ENCODE measurements at places on chromosomes 2 and 18.

GRCh38 chr18:10285283-10285640, 169.2 kb upstream of the APCDD1 start:
- DNase-seq, result no peak

DNA sequence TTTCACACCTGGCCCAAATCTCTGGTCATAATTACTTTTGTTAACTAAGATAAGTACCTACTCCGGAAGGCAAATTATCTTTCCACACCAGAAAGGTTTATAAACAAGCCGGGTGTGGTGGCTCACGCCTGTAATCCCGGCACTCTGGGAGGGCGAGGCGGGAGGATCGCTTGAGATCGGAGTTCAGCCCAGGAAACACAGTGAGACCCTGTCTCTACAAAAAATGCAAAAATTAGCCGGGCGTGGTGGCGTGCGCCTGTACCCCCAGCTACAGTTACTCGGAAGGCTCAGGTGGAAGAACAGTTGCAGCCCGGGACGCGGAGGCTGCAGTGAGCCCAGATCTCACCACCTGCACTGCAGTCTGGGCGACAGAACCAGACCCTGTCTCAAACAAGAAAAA, 2.1 kb downstream of the PUM2 start:
- DNase-seq, result no peak

GRCh38 chr18:78948221-78948620, 31.4 kb upstream of the SALL3 start:
- DNase-seq, result no peak

DNA sequence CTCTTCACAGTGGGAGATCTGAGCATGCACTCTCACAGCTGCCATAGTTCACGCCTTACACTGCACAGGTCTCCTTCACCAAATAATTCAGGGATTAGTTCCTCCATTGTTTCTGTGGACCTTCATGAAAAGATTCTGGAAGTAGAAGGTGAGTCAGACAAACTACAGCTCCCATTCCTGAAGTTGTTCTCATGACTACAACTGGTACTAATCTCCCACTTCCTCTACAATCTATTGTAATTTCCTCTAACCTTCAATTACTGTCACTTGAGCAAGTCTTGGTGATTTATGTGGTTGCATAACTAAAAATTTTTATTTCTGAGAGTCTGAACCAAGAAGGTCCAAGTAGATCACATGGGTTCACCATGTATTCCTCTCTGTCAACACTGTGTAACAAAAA, 128.7 kb downstream of the XIRP2 start:
- DNase-seq, result no peak

GRCh38 chr2:128448331-128449225, 129.9 kb upstream of the HS6ST1 start:
- no peak for DNase-seq

DNA sequence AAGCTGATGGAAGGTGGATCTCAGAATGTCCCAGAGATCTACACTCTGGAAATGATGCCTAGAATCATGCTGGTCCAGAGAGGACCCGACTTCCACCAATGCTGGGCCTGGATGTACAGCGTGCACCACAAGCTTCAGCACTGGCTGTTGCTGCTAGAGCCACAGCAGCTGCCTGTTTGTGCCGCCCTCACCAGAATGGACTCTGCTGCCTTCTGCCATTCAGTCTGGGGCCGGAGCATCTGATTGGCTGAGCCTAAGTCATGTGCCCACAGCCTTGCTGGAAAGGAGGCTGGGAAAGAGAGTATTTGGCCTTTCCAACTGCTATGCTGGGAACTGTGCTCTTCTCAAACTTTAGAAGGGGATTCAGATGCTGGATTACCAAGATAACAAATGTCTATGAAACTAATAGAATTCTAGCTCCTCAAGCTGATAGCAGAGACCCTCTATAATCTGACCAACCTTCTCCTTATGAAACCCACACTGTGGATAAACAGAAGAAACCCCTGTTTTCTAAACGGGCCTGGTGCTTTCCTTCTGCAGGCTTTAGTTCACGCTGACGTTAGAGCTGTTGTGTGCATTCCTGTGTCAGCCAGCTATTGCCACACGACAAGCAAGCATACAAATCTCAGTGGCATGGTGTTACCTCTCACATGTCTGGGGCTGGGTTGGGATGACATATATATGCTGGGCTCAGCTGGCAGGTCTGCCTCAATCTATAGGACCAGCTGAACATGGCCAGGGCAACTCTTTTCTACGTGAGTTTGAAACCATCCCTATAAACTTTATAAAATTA, 4.1 kb upstream of the LOXHD1 start:
- no peak for DNase-seq

- DNase-seq, result no peak
Observed at GRCh38 chr2:49621016-49621415, 466.7 kb upstream of the FSHR start.

GRCh38 chr18:33581856-33582255, 3.8 kb downstream of the ASXL3 start:
- DNase-seq, result no peak

DNA sequence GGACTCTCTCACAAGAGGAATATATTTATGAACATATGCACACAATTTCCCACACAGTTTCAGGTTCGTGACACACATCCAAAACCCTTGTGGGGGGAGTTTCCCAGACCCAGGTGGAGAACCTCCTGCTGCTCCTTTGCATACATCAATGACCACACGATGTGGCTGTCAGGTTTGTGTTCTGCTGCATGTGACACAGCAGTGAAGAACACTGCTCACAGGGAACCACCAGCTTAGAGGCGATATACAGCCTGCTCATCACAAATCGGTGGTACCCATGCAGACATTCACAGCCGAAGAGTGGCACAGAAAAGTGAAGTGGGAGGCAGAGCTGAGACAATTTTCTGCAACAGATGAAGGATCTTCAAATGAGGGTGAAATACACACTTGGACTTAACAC, 175.6 kb upstream of the ZFP36L2 start:
- no peak for DNase-seq

DNA sequence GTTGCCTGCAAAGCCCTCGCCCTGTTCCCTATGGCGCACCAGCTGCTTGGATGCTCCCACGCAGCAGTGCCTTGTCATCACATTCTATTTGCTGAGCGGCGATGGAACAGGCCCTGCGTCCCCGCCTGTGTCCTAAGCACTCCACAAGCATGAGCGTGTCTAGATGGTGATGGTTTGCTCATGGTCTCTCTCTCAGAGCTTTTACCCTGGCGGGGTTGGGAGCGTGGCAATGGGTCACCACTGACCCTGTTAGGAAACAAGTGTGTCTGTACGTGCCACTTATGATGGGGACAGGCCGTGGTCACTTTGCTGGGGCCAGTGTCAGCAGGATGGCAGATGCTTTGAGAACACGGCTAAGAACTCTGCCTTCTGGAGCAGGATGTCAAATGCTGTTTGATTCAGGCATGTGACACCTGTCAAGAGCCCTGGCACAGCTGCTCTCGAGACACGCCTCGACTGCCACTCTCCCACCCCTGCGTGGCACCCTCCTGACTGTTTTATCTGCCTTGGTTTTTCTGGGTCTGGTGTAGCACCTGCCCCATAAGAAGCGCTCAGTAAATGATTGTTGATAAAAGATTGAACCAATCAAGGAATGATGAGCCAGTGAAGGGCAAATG, 44.2 kb downstream of the RRM2 start:
- DNase-seq, result no peak

DNA sequence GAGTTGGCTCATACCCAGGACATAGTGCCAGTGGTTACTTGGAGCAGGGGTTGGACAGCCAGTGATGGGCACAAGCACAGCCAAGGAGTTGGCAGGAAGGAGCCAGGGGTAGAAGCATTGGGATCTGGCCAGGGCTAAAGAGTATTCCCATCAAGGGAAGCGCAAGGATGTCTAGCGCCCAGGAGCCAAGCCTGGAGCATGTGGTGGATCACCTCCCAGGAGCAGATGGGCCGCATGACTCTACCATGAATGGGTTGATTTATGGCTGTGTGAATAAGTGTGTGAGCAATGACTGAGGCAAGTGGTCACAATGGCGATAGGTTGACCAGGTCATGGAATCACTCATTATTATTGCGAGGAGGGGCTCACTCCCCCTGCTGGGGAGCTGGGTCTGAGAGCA, 111.1 kb downstream of the FHOD3 start:
- DNase-seq, result no peak

- no peak for DNase-seq
Observed at GRCh38 chr2:37698931-37699481, 27.6 kb upstream of the CDC42EP3 start.

DNA sequence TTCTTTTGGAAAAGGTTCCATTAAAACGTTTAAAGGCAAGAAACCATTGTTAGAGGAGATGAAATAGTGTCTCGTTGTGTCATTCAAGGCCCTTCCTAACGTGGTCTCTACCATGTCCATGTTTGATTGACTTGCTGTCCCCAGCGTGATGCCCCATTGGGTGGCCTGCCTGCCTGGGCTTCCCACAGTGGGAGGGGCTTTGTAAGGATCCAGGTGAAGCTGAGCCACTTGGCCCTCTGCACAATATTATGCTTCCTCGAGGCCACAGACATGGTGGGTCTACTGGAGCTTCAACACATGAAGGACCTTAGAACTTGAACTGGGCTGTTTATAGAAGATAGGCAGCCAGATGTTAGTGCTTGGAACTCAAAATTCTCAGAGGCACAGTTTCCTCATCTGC, 235.3 kb downstream of the FHOD3 start:
- no peak for DNase-seq

DNA sequence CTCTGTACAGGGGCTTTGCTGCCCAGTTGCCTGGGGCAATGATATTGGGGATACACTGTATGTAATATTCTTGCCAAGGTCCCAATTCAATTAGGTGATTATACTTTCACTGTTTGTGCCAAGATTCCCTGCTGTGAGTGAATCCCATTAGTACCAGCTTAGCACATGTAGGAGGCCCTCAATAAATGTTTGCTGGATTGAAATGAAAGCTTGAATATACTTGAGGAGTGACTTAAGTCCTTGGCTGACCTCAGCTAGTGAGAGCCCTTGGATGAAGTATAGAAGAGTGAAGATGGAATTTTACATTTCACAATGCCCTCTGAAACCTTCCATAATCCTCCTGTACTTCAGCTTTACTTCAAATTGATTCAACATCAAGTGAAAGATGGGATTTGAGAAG, 102.9 kb downstream of the GATA6 start:
- no peak for DNase-seq

- no peak for DNase-seq
Observed at GRCh38 chr2:232190796-232191195, 187.8 kb upstream of the ALPP start.

DNA sequence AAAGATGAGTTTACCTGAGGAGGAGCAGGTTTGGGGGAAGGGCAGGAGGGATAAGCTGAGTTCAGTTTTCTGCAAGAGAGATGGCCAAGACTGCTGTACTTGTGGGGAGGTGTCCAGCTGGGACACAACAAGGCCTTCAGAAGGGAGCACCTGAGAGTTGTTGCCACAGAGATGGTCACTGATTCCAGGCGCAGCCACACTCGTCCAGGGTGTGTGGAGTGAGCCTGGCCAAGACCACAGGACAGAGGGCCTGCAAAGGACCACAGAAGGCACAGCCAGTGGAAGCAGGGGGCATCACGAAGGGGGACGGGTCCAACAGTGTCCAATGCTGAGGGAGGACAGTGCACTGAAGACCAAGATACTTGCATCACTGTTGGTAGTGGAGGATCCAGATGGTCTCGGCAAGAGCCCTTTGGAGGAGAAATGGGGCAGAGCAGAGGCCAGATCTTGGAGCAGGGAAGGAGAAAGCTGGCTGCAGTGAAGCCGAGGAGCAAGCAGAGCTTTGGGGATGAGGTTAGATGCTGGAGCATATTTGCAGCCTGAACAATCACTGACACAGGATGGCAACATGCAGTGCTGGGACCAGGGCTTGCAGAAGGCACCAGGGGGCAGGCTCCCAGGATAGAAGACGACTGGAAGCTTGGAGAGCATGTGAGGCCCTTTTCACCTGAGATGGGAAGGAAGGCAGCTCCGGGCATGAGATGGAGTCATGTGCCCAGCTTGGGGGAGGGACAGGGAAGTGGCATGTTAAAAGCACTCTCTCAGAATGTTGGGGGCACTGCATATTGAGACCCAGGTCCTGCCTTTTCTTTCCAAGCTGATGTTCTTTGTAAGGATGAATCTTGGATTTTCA, 214.0 kb downstream of the CYP26B1 start:
- DNase-seq, result no peak

- DNase-seq, result no peak
Observed at GRCh38 chr2:233418761-233419546, 64.7 kb downstream of the DGKD start.

DNA sequence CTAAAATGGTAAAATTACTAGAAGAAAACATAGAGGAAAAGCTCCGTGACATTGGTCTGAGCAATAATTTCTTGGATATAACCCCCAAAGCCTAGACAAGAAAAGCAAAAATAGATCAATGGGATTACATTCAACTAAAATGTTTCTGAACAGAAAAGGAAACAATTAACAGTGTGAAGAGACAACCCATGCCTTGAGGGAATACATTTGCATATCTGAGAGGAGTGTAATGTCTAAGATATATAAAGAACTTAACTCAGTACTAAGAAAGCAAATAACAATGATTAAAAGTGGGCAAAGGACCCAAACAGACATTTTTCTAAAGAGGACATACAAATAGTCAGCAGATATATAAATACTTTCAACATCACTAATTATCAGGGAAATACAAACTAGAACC, 206.2 kb downstream of the VAPA start:
- DNase-seq, result no peak

- no peak for DNase-seq
Observed at GRCh38 chr2:172096626-172097547, 5.8 kb downstream of the DLX2 start.

- DNase-seq, result no peak
Observed at GRCh38 chr2:1101982-1102590, 151.4 kb downstream of the SNTG2 start.

GRCh38 chr2:37343537-37344434, 644 bp upstream of the QPCT start:
- no peak for DNase-seq

DNA sequence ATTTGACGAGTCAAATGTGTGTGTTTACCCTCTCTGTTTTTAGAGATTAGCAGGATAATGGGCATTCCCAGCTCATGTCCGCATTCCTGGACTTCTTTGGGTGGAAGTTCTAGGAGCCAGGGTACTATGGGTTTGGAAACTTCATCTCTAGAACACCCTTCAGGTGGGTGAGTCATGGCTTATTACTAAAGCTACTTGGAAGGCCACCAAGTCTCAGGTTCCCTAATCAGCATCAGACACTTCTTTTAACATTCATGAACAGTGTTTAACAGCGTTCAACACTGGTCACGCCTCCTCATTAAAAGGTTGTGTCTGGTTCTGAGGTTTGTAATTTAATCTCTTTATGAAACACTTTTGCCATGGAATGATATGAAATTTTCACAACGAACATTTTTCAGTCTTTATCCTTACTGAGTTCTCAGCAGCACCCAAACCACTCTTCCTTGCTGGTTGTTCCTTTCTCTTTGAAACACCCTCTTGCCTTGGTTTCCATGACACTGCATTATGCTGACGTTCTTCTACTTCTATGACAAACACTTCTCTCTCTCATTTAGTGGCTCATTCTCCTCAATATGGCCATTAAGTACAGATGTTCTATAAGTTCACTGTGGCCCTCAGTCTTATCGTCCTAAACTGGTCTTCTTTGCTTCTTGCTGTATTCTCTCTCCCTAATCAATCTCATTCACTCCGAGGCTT, 49.3 kb downstream of the MMADHC start:
- DNase-seq, result no peak
